Keratinocyte (primary cell): ENCODE measurements at places on chromosomes 7 and 10.

- no peak overlapping the region for H3K27ac ChIP-seq
- no peak overlapping the region for H3K4me3 ChIP-seq
Observed at GRCh38 chr10:18822156-18822555, 162.9 kb downstream of the ARL5B start.

GRCh38 chr7:155206318-155207020 lies 91.2 kb upstream of the INSIG1 start:
- no peaks in the 10 kb centered on the region for H3K36me3 ChIP-seq
- no peak for DNase-seq
- H3K27me3 ChIP-seq, result no peaks in the 10 kb centered on the region
- peak overlapping the region; percentile 40 for H3K27ac ChIP-seq

DNA sequence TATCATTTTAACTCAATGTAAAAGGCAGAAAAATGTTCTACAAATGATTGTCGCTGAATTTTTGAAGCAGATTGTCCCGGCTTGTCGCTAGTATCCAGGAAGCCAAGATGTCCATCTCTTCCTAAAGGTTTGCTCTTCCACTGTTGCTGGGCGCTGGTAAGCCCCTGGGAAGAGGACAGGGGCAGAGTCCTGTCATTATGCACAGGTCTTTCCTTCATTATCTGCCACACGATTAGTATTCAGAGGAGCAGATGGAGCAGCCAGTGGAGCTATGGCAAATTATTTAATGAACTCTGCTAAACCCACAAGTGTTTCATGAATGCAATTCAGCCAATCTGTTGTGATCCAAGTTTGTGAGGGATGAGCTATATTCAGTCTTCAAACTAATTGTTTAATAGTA lies 499.1 kb upstream of the NRP1 start:
- H3K4me3 ChIP-seq, result no peak overlapping the region
- H3K4me1 ChIP-seq, result no peaks in the 10 kb centered on the region
- H3K27me3 ChIP-seq, result no peaks in the 10 kb centered on the region
- no peak for DNase-seq
- no peaks in the 10 kb centered on the region for H3K36me3 ChIP-seq
- no peak overlapping the region for H3K27ac ChIP-seq

GRCh38 chr10:24707445-24707844 lies 16.2 kb downstream of the ARHGAP21 start:
- peak overlapping the region; percentile 15 for H3K27ac ChIP-seq
- H3K36me3 ChIP-seq, result peaks cover 4% of the 10 kb centered on the region
- DNase-seq, result no peak
- H3K27me3 ChIP-seq, result no peaks in the 10 kb centered on the region
- H3K4me3 ChIP-seq, result no peak overlapping the region
- H3K4me1 ChIP-seq, result peaks cover 24% of the 10 kb centered on the region

GRCh38 chr7:25515633-25516275 lies 287.5 kb upstream of the NPVF start:
- H3K36me3 ChIP-seq, result no peaks in the 10 kb centered on the region
- H3K27me3 ChIP-seq, result no peaks in the 10 kb centered on the region
- no peak for DNase-seq
- H3K4me3 ChIP-seq, result no peak overlapping the region

DNA sequence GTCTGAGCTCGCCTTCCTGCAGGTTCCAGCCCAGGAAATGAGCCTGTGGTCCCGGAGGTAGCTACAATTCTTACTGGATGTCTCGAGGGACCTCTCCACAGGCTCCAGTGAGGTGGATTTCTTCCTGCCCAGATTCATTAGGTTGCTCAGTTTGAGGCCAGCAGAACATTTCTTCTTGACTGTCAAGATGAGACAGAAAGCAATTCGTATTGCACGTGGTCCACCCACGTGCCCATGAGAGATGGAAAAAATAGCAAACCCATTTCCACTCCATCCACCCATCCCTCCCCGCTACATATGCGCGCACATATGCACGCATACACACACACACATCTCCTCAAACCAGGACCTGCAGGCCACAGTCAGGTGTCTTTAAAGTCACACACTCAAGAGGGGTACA lies 68.7 kb downstream of the VWA2 start:
- H3K27ac ChIP-seq, result no peak overlapping the region
- peaks cover 11% of the 10 kb centered on the region for H3K36me3 ChIP-seq
- DNase-seq, result no peak
- no peaks in the 10 kb centered on the region for H3K27me3 ChIP-seq
